ENCODE measurements at places on chromosomes 7 and 10.

- DNase-seq = no peak
These were observed 42.0 kb downstream of the CCDC6 start for GRCh38 chr10:59864141-59864962.

GRCh38 chr7:104431930-104432329 is 103.5 kb downstream of the LHFPL3 start:
- DNase-seq = no peak

DNA sequence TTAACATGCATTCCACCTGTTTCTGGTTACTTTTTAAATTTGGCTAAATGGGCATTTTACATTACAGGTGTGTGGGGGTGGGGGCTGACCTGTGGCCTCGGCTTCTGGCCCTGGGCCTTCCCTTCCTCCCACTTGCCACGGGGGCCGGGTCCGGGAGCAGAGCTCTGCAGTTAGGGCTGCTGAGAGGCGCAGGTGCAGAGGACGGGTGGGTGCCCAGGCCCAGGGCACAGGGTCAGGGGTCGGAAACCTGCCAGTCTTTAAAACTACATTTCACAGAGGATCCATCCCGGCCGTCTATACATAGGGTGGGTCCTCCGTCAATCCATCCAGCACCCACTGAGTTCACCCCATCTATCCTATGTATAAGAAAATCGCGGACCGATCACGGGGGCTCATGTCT is 106.5 kb upstream of the INSIG1 start:
- no peak for DNase-seq

DNA sequence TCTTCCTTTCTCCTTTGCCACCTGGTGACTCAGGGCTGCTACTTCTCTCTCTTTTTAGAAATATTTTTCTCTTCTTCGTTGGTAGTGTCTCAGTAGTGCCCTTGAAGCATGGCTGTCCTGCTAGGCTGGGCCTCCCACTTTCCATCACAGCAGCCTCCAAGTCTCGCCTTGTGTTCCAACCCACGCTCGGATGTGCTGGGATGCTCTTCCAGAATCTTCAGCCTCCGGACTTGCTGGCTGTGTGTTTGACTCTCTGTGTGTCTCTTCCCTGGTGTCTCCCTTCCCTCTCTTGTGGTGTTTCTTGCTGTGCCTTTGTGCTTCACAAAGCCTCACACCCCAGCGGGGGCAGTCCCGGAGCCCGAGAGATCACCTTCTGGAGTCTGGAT is 100.5 kb downstream of the INPP5A start:
- DNase-seq = no peak

DNA sequence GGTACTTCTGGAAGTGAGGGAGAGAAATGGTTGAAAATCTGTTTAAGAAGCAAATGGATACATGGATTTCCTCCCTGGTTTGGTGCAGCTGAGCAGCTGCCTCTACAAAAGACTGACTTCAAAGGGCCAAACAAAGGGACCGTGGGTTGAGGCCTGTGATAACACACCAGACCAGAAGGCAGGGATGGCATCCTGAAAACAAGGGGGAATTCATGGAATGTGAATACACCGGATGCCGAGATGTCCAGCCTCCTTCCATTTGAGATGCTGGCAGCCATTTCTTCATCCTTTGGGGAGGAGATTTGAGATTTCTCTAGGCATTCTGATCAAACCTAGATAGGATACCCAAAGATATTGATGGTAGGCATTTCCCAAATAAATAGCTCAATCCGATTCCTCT is 36.9 kb downstream of the TAF3 start:
- no peak for DNase-seq

DNA sequence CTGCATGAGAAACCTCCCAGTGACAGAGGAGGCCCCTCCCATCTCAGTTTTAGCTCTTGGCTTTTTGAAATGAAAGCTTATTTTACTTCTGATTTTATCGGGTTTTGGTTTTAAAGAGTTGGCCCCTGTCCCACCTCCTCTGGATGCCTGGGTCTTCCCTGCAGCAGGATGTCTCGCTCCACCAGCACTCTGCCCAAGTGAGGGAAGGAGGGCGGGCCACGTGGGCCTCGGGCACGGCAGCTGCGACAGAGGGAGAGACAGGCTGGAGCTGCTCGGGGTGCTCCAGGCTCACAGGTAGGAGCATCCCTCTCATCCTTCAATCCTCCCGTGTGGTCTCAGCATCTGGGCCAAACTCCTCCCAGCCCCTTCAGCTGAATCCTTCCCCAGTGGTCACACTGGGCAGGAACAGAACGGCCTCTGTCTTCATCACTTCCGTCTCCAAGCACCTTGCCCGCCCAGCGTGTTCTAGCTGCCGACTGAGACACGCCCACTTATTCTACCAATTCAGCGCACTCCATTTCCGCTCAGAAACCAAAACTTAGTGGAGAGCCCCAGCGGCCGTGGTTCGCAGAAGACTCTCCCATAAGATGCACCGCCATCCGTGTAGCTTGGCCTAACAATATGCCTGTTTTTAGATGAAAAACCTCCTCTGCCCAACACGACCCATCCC is 222.9 kb downstream of the GLRX3 start:
- DNase-seq = no peak

- peak; percentile 58 for DNase-seq
These were observed 1.3 kb downstream of the ANKRD16 start for GRCh38 chr10:5888351-5888750.

DNA sequence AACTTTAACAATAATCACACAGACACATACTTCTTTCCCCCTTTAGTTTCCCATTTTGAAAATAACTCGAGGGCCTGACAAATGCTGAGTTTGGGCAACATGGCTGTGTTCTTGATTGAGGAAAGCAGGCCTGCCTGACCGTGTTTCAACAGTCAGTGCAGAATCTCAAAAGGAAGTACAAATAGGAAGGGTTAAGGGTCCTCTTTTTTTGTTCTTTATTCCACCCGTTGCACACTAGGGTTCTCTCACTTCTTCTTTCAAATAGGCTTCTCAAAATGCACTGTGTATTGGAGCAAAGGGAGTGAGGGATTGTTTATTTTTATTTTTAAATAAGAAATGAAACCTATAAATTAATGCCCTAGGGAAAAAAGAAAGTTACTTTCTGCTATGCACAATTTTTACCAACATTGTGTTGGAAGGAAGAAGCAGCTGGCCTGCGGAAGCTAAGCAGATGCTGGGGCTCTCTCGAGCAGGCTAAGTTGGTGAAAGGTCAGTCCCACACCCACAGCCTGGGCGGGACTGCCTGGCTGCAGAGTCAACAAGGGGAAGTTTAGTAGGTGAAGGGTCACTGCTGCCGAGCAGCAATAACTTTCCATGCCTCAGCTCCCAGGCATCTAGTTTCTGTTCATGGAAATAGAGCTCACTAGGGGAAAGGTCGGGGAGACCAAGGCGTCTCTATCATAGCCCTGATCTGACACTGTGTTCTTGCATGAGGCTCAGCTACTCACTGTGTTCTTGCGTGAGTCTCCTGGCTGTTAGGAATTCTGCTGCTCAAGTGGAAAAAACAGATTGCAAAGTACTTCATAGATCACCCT is 12.2 kb upstream of the PDK4 start:
- peak; percentile 96 for DNase-seq

Measured in MV-4-11 (cell line).